ENCODE measurements at places on chromosomes 6 and 20.

- DNase-seq, result no peak
Observed at GRCh38 chr6:144897441-144897921, 612.3 kb downstream of the UTRN start.

GRCh38 chr6:7628909-7629308, 38.9 kb downstream of the SNRNP48 start:
- no peak for DNase-seq

DNA sequence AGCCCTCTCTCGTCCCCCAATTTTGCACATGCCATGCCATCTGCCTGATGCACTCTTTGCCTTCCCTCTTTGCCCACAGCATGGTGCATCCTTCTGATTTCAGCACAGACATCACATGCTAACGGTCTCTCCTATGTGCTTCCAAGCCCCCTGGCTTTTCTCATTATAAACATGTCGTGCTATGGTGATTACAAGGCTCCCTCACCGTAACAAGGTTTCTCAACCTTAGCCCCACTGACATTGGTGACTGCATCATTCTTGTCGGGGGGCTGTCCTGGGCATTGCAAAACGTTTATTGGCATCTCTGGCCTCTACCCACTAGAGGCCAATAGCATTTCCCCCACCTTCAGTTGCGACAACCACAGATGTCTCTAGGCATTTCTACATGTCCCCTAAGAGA, 187.2 kb downstream of the TFAP2C start:
- DNase-seq, result no peak

GRCh38 chr6:113653275-113653674, 203.9 kb upstream of the MARCKS start:
- no peak for DNase-seq

DNA sequence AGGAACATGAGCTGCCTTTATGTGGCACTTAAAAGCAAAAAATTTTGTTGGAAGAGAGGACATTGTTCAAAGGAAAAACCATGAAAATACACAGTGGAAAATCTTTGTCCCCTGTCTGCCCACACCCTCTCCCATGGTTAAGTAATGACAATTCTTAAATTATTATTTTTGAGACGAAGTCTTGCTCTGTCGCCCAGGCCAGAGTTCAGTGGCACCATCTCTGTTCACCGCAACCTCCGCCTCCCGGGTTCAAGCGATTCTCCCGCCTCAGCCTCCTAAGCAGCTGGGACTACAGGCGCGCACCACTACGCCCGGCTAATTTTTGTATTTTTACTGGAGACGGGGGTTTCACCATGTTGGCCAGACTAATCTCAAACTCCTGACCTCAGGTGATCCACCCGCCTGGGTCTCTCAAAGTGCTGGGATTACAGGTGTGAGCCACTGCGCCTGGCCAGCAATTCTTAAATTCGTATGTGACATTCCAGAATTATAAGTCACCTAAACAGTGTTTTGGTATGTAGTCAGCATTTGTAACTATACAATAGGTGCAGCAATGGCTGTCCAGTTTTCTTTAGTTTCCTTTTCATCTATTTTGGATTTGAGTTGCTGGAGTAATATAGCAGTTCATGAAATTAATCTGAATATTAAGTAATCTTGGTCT, 636 bp upstream of the SSR1 start:
- DNase-seq, result no peak

GRCh38 chr6:49733680-49734079, 10.5 kb downstream of the CRISP3 start:
- DNase-seq, result no peak

DNA sequence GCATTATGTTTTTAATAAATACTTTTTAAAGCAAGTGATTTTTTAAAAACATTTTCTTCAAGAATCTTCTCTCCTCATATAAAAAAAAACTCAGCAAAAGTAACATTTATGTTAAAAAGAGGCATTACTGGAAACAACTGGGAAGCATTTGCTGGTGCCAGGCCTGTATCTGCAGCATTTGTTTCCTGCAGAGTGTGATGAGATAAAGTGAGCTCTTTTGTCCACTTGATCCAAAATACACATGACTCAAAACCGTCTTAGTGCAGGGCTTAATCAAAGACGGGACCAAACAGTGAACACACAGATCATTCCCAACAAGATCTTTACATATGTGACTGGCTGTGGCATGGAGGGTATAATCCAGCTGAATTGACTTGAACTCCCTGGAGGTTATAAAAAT, 28.3 kb upstream of the RIPPLY2 start:
- no peak for DNase-seq

- DNase-seq, result no peak
Observed at GRCh38 chr6:113830140-113830539, 27.0 kb upstream of the MARCKS start.

DNA sequence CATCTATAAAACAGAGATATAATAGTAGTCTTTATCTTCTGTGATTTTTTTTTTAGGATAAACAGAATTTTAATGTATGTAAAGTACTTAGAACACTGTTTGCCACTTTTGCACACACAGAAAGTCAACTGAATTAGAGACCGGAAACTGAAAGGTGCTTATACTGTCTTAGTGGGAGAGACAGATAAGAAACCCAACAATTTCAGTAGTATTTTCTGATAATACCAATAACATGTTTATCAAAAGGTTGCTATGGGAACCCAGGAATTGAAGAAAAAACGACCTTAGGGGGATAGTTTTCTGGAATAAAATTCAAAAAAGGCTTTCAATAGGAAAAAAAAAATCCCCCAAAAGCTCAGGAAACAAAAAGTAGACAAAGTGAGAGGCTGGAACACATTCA, 138.6 kb downstream of the BCKDHB start:
- DNase-seq, result no peak

- DNase-seq, result no peak
Observed at GRCh38 chr20:19889011-19889953, 127.9 kb upstream of the NAA20 start.

- DNase-seq, result no peak
Observed at GRCh38 chr6:113115196-113115595, 741.9 kb upstream of the MARCKS start.

GRCh38 chr6:2961506-2961905, 9.9 kb downstream of the SERPINB6 start:
- DNase-seq, result no peak

GRCh38 chr6:39166189-39166911, 51.4 kb upstream of the SAYSD1 start:
- DNase-seq, result peak; percentile 76

DNA sequence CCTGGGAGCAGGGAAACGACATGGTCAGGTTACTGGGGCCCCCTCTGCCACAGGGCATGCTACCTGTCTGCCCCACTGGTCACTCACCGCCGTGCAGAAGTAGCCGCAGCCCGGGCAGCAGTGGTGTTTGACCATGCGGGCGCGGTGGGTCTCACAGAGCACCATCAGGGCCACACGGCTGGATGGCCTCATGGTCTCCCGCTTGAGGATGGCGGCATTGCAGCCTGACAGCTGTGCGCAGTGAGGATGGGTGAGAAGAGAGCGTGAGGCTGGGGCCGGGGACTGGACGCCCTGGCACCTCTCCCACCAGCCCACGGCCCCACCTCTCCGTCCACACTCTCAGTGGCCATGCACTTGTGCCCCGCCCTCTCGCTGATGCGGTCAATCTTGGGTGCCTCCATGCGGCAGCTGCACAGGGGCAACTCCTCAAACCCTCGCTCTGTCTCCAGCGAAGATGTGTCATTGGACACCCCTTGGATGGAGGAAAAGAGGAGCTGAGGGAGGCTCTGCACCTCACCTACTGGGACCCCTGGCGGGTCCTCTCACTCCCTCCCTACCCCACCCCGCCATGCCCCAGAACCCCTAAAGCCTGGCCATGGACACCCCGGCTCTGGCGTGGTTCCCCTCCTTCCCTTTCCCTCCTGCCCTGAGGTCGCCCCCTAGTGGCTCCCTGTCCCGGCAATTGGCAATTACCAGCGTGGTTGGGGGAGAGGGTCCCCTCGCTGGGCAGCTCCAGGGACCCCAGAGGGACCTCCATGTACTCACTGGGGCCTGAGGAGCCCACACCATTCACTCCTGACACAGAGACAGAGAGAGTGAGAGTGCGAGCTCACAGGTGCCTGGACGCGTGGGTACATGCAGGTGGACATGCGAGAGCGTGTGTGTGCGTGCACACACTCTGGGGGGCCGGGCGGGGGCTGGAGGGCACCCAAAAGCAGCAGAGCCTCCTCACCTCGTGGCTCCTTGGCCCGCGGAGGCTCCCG, 8.9 kb downstream of the EHMT2 start:
- no peak for DNase-seq

DNA sequence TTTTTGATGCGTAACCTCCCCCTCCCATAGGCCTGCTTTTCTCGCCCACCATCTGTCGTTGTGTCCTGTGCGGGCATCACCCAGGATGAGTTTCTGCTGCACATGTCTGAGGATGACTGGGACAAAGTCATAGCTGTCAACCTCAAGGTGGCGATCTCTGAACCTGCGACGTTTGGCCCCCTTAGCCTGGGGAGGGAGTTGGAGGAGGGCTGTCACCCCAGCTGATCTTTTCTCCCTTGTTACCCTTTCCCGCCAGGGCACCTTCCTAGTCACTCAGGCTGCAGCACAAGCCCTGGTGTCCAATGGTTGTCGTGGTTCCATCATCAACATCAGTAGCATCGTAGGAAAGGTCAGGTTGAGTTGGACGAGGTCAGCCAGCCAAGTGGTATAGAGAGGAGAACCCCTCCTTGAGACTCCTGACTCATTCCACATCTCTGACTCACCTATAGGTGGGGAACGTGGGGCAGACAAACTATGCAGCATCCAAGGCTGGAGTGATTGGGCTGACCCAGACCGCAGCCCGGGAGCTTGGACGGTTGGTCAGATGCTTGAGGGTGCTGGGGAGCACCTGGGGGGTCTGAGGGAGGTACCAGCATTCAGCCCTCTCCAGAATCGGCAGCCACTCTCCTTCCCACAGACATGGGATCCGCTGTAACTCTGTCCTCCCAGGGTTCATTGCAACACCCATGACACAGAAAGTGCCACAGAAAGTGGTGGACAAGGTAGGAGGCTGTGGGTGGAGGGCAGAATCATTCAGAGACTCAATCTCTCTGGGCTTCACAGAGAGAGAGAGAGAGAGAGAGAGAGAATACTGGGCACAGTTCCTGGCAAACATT, 954 bp downstream of the HSD17B8 start:
- DNase-seq, result no peak

GRCh38 chr6:158468666-158469065, 91.2 kb upstream of the TMEM181 start:
- DNase-seq, result no peak

Data from NCI-H774 (cell line).